Stimulated activated memory B cell treated with anti-CD40 and anti-IgM and Interleukin-4, amounts not matched to agents 10 μg/mL and 1 μg/mL and 100 μg/mL, for 72 hours (primary cell): ENCODE measurements at places on chromosomes 4 and X.
A peak's percentile ranks its signal among the peaks of the same experiment; 100 is the strongest.

DNA sequence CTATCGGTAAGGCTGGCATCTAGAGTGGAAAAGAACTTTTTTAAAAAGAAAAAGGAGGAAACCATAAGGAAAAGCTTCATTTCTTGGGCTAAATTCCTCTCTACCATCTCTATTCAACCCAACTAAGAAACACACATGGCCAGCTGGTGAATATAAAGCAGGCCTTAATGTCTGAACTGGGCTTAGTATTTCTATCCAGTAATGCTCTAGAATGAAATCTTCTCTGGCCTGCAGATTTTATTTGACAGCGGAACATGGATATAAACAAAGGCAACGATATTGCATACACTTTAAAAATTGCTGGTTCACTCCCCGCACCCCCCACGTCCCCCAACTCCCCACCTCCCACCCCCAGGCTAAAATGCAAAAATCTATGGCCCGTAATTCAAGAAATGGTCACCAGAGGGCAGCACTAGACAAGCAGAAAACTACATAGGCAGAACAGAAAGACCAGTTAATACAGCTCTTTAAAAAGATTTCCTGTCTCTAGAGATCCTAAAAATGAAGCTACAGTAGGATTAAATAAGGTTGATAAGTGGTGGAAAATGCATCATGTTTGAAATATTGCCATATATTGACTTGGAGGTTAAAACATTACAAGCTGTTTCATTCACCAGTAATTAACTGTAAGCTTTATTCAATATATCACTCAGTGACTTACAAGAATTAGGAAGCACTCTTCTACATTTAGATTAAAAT, 155.2 kb upstream of the GALNT7 start:
- ATAC-seq, result no peak

GRCh38 chr4:159697322-159698283, 594.7 kb downstream of the RAPGEF2 start:
- peak; percentile 47 for ATAC-seq

DNA sequence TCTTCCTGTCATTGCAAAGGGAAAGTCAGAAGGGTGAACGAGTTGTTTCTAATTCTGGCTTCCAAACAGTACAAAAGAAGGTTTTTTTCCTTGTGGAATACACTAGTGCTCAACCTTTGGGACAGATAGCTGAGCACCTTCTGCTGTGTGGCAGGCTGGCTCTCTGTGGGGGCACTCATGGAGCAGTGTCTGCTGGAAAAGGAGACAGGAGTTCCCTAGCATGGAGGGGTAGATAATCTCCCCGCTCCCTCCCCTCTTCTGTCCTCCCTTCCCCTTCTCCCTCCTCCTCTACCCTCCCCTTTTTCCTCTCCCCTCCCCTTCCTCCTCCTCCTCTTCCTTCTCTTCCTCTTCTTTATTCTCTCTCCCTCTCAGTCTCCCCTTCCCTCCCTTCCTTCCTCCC, 62.4 kb upstream of the MTM1 start:
- no peak for ATAC-seq

- ATAC-seq, result no peak
These were observed 123.9 kb upstream of the ACSL4 start for GRCh38 chrX:109856974-109857373.

- ATAC-seq, result no peak
These were observed 44.3 kb downstream of the CHST7 start for GRCh38 chrX:46617906-46618305.

- ATAC-seq, result no peak
These were observed 62.9 kb downstream of the LRP2BP start for GRCh38 chr4:185332575-185333464.

- ATAC-seq, result no peak
These were observed 144.8 kb upstream of the UNC5C start for GRCh38 chr4:95693594-95693993.

DNA sequence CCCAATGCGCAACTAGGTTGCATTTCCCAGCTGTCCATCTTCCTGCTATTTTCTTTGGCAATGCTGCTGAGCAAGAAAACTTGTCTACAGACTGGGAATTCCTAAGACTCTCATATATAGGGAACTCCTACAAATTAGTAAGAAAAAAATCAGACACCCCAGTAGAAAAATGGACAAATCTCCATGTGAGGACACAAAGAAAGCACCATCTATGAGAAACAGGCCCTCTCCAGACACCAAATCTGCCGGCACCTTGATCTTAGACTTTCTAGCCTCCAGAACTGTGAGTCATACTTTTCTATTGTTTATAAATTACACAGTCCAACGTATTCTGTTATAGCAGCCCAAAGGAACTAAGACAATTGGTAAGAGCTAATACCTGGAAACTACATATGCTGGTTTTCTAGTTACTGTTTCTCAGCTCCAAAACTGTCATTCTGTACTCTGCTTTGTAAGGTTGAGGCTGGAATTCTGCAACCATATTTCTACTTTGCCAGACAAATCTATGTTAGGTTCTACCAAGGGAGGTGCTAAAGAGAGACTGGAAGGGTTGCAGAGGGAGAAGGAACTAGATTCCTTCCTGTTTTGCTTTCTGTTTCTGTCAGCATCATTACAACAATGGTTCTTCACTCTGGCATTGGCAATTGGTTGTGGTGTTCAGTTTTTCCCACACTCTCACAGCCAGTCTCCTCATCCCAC, 35.7 kb upstream of the FAM241A start:
- no peak for ATAC-seq

DNA sequence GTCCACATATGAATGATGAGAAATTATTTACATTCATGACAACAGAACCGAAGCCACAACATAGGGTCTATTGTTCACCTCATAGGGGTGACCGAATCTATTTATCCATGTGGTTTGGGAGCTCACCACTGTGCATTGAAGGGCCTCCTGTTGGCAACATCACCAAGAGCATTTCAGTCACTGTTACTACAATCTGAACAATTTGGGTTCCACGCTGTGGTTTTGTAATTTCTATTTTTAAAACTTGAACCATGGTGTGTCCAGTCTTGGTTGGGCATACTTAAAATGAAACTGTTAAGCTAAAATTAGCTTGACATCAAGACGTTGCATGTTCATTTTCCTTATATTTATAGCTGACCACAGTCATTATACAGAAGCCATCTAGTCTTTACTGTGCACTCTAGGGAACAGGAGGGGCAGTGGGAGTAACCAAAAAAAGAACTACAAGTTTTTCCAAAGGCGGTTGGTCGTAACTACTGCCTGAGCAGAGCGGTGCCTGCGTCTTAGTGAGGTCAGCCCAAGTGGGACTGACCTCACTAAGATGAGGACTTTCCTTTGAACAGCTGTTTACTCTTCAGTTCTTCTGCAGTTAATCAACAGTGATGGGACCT, 192.1 kb downstream of the SPRY1 start:
- ATAC-seq, result peak; percentile 77

GRCh38 chr4:119721878-119722277, 93.3 kb upstream of the PDE5A start:
- no peak for ATAC-seq

- ATAC-seq, result no peak
These were observed 201.4 kb downstream of the CCNG2 start for GRCh38 chr4:77358315-77358928.

- no peak for ATAC-seq
These were observed 63.0 kb downstream of the PRSS12 start for GRCh38 chr4:118289794-118290193.

DNA sequence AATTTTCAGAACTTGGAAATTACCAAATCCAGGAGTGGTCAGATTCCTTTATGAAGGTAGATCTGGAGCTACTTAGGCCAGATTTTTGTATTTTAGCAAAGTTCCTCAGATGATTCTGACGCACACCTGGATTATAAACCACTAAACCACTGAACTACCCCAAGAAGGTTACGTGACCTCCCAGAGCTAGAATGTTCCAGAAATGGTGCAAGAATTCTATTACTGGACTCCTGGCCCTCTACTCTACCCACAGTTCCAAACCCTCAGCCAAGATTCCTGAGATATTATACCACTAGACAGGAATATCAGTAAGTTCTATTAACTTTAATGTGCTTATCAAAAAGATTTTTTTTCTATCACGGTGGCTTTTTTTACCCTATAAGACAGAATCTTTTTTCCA, 67.1 kb downstream of the ABCG2 start:
- ATAC-seq, result no peak

DNA sequence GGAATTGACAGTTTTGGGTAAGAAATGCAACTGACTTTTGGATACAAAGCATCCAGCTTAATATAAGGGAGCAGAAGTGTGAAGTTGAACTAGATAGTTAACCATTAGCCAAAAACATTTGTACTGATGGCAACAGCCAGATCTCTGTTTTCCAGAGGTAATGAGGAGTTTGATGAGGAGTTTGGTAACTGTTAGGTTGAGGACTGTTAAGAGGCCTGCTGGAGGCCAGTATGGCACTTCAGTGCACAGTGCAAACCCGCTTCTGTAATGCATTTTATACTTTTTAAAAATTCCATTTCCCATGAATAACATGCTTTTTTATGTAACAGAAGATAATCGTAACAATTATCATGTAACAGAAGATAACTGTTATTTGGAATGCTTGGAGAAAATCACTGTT, 30.0 kb downstream of the CDKL5 start:
- ATAC-seq, result no peak

DNA sequence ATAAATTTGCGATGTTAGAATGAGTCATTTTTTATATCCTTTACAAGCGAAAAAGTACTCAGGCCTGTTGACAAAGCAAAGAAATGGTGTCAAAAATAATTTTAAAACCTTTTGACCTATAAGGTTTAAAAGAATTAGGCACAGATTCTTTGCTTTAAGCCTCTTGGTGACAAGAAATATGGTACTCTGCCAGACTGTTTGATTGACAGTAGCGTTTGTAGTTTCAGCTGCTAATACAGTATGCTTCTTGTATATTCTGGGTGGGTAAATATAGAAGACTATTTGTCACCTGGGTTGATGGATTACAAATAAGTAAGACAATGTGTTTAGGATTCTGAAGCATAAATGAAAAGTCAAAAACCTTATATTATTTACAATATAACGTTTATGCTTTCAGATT, 193.1 kb upstream of the PITX2 start:
- no peak for ATAC-seq

DNA sequence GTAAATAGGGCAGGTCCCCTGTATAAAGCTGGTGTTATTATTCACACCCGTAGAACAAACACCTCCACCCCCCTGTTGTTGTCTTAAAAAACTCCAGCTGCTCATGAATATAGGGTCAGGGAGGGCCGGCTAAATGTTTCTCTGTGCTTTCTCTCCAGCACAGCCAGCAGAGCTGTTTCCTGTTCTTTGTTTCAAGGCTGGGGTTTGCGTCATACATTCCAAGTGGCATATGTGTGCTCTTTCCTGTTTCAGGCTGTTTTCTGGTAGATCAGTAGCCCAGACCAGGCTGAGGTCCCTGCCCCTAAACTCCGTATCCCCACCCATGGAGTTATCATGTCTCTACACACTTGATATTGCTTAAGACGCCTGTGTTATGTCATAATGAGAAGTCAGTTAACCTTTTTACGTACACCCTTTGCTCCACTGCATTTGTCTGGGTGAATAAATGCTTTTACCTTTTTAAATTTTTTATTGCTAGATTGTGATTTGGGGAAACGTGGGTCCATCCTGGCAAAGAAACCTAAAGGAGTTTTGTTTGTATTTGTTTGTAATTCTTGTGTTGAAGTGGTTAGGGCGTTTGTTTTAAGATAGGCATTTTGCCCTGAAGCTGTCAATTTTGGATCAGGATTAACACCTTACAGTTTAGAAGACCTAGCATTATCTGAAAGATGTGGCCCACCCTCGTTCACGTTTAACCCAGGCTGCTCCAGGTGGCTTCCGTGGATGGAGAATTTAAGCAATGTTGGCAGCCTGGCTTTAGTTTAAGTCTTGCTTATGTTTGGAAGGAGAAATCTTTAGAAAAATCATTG, 3.3 kb downstream of the KLF3 start:
- ATAC-seq, result no peak

- ATAC-seq, result peak; percentile 80
These were observed 79.8 kb upstream of the RPL34 start for GRCh38 chr4:108540536-108540935.

GRCh38 chrX:136629084-136629750, 18.7 kb upstream of the CD40LG start:
- ATAC-seq, result no peak

- no peak for ATAC-seq
These were observed 47.0 kb upstream of the SCOC start for GRCh38 chr4:140326395-140326993.

- no peak for ATAC-seq
These were observed 137.3 kb upstream of the FTHL17 start for GRCh38 chrX:31209005-31209628.

- ATAC-seq, result no peak
These were observed 149.7 kb upstream of the NUDT6 start for GRCh38 chr4:123072060-123072459.

GRCh38 chr4:119690871-119691270, 62.3 kb upstream of the PDE5A start:
- no peak for ATAC-seq

DNA sequence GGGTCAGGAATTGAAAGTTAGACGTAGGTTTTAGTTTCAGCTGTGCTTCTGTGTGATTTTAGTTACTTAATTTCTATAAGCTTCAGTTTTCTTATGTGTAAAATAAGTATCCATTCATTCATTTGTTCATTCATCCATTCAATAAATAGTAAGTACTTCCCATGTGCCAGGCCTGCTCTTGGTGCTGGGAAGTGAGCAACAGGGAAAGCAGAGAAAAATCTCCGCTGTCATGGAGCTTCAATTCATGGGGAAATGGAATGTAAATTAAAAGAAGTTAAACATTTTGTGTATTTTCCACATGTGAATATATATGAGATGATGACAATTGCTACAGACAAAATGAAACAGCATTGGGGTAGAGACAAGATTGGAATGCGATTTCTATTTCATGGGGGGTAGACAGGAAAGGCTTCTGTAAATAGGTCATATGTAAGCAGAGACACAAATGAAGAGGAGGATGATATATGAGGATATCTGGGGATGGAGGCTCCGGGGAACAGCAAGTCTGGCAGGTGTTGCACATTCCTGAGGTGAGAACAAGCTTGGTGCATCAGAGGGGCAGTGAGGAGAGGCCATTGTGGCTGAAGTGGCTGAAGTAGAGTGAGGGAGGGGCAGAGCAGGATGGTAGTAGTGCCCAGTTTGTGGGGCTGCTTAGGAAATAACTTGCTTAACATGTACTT, 66.2 kb downstream of the FHIP1A start:
- ATAC-seq, result no peak

- ATAC-seq, result no peak
These were observed 16.0 kb upstream of the FAM149A start for GRCh38 chr4:186088523-186088922.

GRCh38 chrX:18617407-18617750, 54.5 kb downstream of the RS1 start:
- no peak for ATAC-seq

- ATAC-seq, result no peak
These were observed 97.2 kb downstream of the ANXA3 start for GRCh38 chr4:78648640-78649363.
